ENCODE measurements at places on chromosomes 4 and X. TPM values are rescaled to one million over a fixed set of nuclear protein-coding genes. Genes with fewer than 3 reads are reported as not detected.

DNA sequence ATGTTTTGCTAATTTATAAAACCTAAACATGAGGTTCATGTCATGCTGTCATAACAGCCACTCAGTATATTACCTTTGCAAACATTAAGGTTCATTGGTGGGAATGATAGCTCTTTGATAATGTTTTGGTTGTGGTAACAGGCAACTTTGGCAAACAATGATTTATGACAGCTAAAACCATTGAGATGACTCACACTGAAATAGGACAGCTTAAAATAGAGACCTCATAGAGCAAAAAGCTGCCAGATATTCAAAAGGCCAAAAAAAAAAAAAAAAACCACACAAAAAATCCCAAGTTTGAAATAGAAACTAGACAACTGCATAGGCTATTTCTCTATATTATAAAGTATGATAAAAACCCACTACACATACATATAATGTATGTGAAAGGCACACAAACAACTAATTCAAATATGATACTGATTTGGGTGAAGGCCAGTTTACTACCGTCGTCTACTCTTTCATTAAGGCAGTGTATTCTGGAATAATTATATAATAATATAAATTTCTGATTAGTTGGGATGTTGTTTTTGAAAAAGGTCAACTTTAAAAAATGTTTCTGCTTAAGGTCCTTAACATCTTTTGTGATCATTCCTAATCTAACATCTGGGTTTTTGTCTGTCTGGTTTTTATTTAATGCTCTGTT is 646.0 kb upstream of the PITX2 start:
- peak; percentile 69 for DNase-seq
- no peaks in the 10 kb centered on the region for H3K27me3 ChIP-seq
- H3K4me1 ChIP-seq: peaks cover 30% of the 10 kb centered on the region
- H3K4me3 ChIP-seq: peak overlapping the region; percentile 74

DNA sequence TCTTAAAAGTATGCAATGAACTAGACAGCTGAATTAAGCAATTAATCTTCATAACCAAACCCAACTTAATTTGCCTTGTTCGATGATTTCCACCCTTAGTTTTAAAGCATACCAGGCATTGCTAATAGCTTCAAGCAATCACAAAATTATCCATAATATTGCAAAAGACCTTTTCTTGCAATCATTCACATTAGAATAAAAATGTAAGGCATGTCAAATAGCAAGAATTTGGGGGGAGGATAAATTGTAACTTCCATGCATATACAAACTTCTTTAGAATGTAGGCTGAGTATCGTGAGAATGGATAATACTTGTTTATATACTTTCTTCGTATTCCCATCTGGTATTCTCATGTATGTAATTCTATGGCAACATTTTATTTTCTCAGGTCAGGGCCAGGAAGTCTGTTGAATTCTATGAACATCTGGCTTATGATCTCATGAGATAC is 28.7 kb upstream of the BMP2K start:
- H3K36me3 ChIP-seq: no peaks in the 10 kb centered on the region
- no peak overlapping the region for H3K4me3 ChIP-seq
- H3K27me3 ChIP-seq: no peaks in the 10 kb centered on the region

DNA sequence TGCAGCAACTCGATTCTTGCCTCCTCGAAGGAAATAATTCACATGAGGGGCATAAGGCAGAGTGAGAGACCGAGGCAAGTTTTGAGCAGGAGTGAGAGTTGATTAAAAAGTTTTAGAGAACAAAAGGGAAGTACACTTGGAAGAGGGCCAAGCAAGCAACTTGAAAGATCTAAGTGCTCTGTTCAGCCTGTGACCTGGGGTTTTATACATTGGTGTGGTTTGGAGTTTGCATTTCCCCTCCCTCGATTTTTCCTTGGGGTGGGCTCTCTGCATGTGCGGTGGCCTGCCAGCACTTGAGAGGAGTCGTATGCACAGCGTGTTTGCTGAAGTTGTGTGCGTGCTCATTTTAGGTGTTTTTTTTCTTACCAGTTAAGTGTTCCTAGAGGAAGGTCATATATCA is 356.4 kb downstream of the KLHL4 start:
- H3K27ac ChIP-seq: no peak overlapping the region
- no peaks in the 10 kb centered on the region for H3K27me3 ChIP-seq
- DNase-seq: no peak
- H3K4me3 ChIP-seq: no peak overlapping the region
- H3K36me3 ChIP-seq: no peaks in the 10 kb centered on the region

DNA sequence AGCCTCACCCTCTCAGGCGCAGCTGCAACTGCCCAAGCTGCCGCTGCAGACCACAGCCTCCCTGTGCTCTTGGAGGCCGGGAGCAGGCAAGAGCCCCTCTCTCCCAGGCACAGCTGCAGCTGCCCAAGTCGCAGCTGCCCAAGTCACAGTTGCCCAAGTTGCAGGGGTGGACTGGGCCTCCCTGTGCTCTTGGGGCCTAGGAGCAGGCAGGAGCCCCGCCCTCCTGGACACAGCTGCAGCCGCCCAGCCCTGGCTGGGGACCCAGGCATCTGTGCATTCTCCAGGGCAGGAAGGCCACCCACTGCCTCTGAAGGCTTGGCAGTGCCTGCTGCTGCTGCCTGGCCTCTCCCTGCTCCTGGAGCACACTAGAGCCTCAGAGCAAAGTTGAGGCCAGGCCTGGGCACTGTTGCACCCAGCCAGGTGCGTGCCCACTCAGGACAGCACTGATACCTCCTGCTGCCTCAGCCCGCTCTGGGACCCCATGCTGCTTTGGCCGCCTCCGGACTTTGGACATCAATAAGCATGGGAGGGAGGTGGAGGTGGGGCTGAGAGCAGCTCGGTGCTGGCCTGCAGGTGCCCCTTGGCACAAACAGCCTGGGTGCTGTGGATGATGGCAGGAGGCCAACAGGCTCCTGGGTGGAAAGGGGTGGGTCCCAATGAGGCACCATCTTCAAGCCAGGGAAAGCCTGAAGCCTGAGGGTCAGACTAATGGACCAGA is 247.5 kb downstream of the PDGFC start:
- no peak for DNase-seq
- H3K4me3 ChIP-seq: no peak overlapping the region
- no peaks in the 10 kb centered on the region for H3K27me3 ChIP-seq
- H3K4me1 ChIP-seq: no peaks in the 10 kb centered on the region
- H3K27ac ChIP-seq: no peak overlapping the region
- peaks cover 8% of the 10 kb centered on the region for H3K36me3 ChIP-seq

GRCh38 chr4:2935762-2936743 is 27.2 kb downstream of the NOP14 start:
- H3K4me1 ChIP-seq: peaks cover 26% of the 10 kb centered on the region
- DNase-seq: peak; percentile 46
- peaks cover 38% of the 10 kb centered on the region for H3K36me3 ChIP-seq
- peaks cover 13% of the 10 kb centered on the region for H3K27me3 ChIP-seq
- H3K4me3 ChIP-seq: peak overlapping the region; percentile 90

SH3D19 gene
- 52.9 TPM for total RNA-seq

DNA sequence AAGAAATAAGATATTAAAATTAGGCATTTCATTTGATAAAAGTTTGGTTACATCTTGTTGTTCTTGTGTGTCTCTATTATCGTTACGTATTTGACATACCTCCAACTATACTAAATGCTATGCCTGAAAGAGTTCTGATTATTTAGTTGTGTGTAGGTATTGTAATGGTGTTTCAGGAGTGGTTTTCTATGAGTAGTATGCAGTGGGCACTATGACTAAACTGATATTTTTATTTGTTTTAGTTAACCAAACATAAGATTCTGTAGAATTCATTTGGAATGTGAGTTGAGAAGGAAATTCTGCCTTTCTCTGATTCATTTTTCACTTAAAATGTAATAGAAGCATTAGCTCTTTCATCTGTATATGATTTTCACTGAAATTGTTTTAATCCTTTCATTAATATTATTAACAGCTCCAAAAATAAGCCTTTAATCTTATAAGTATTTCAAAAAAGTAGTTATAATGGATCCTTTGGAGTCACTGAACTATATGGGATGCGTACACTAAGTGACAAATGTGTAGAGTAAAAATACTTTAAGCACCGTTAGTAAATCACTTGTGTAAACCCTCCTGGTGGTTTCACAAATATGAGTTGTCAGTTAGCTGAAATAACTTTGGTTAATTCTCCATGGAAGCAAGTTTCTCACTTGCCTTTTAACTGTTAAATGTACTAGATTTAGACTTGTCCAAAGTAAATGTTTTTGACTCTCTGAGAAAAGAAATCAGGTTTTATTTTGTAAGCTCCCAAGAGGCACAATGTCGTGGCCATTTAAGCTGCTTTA is 388.7 kb downstream of the ADGRL3 start:
- no peak overlapping the region for H3K27ac ChIP-seq
- DNase-seq: no peak
- no peak overlapping the region for H3K4me3 ChIP-seq
- H3K4me1 ChIP-seq: no peaks in the 10 kb centered on the region
- H3K27me3 ChIP-seq: no peaks in the 10 kb centered on the region

Data from HFFc6 (cell line).